Activated CD4-positive, alpha-beta T cell treated with anti-CD3 and anti-CD28 coated beads, Interleukin-2, amount 50 U/mL, for 16 hours (primary cell): ENCODE measurements at places on chromosomes 5 and 9.

DNA sequence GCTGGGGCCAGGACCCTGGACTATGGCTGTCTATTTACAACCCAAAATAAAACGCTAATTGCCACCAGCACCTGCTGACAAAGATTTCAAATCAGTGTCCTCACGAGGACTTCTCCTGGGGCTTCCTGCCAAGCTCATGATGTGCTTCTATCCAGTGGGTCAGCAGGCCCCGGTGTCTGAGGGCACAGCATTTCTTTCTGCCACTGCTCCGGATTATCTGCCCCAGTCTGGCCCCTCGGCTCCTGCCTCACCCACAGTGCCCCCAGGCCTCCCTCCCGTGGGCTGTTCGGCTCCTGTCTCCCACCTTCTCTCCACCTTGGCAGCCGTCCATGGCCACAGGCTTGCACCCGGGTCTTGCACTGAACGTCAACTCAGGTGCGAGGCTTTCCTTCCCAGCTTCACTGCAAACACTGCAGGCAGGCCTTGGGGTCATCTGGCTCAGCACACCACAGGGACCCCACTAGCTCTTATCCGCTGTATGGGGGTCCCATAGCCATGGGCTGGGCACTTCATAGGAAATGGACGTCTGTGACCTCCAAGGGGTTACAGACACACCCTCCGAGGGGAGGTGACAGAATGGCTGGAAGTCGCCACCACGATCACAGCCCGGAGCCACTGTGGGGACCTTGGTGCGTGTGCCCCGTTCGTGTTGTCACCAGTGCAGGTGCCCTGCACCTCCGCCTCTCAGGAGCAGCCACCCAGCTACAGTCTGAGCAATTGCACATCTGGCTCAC lies 43.8 kb upstream of the FCN1 start:
- DNase-seq, result no peak

- no peak for DNase-seq
Measured at GRCh38 chr5:129935626-129936025, 31.4 kb downstream of the CHSY3 start.

- DNase-seq, result no peak
Measured at GRCh38 chr5:87661784-87662566, 249.2 kb upstream of the CCNH start.

GRCh38 chr9:15612962-15613361 lies 60.1 kb downstream of the CCDC171 start:
- no peak for DNase-seq

- DNase-seq, result no peak
Measured at GRCh38 chr5:75072061-75072460, 19.7 kb upstream of the GCNT4 start.

DNA sequence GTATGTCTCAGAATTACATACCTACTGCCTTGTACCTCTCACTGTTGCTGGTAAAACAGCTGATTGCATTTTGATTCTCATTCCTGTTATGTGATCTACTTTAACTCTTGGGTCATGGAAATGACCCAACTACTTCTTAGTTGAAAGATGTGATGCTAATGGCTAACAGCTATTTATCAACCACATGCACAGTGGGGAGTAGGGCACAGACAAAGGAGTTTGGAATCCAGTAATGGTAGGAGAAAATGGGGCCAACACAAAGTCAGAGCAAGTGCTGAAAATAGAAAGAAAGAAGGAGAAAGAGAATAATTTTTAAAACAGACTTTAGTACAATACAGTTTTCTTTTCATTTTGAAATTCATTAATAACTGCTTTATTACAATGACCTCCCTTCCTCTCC lies 241.0 kb downstream of the PTPRD start:
- no peak for DNase-seq

GRCh38 chr5:95057615-95058014 lies 227.3 kb downstream of the MCTP1 start:
- DNase-seq, result no peak

GRCh38 chr5:83095957-83096539 lies 18.7 kb downstream of the XRCC4 start:
- DNase-seq, result no peak

GRCh38 chr9:126704892-126705766 lies 91.4 kb downstream of the LMX1B start:
- DNase-seq, result peak; percentile 86

GRCh38 chr5:96629774-96630173 lies 32.4 kb upstream of the CAST start:
- no peak for DNase-seq

- no peak for DNase-seq
Measured at GRCh38 chr5:125484742-125485641, 738.6 kb upstream of the ZNF608 start.

DNA sequence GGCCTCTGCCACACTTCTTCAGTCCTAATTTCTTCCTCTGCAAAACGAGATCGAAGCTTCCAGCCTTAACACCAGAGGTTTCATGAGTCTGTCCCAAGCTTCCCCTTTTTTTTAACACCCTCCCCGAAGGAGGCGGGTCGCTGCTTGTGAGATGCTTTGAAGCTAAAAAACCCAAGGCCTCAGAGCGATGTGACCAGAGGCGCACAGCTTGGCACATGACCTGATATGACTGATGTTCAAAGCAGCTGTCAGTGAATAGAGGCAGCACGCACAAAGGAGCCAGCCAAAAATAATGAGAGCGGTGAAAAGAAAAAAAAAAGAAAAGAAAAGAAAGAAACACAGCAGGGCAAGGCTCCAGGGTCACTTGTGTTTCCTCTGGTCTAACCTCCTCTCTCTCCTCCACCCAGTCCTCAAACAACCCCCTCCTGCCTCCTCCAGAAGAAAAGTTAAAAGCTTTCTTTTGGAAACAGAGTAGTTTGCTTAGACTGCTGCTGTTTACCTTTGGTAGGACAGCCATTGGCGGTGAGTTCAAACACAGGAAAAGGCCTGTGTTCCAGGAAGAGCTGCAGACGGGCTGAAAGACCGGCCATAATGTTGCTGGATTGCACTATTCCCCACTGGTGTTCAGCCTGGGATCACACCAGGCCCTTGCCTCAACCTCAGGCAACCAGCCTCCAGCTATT lies 10.9 kb upstream of the ZNF366 start:
- no peak for DNase-seq

GRCh38 chr5:34957321-34957720 lies 28.0 kb downstream of the DNAJC21 start:
- no peak for DNase-seq

DNA sequence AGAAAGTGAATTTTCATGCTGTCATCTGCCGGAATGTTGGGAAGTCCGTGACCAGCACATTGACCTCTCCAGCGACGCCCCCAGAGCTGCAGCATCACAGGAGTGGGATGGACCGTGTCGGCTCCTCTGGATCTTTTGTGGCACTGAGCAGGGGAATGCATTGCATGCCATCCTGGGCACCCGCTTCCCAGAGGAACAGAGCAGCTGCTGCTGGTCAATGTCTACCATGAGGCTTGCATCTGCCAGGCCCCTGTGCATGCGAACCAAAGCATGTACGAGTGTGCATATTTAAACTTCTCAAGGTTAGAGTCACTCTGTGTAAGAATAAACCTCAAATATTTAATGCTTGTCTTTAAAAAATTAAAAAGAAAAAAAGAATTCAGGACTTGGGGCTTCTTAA lies 414.8 kb downstream of the GADD45G start:
- DNase-seq, result no peak

- no peak for DNase-seq
Measured at GRCh38 chr9:134950386-134951210, 32.9 kb upstream of the FCN1 start.

- DNase-seq, result no peak
Measured at GRCh38 chr5:129445379-129445778, 14.7 kb upstream of the ADAMTS19 start.

- no peak for DNase-seq
Measured at GRCh38 chr9:14432666-14433350, 118.9 kb upstream of the NFIB start.

GRCh38 chr5:14330729-14331385 lies 187.7 kb downstream of the TRIO start:
- no peak for DNase-seq

DNA sequence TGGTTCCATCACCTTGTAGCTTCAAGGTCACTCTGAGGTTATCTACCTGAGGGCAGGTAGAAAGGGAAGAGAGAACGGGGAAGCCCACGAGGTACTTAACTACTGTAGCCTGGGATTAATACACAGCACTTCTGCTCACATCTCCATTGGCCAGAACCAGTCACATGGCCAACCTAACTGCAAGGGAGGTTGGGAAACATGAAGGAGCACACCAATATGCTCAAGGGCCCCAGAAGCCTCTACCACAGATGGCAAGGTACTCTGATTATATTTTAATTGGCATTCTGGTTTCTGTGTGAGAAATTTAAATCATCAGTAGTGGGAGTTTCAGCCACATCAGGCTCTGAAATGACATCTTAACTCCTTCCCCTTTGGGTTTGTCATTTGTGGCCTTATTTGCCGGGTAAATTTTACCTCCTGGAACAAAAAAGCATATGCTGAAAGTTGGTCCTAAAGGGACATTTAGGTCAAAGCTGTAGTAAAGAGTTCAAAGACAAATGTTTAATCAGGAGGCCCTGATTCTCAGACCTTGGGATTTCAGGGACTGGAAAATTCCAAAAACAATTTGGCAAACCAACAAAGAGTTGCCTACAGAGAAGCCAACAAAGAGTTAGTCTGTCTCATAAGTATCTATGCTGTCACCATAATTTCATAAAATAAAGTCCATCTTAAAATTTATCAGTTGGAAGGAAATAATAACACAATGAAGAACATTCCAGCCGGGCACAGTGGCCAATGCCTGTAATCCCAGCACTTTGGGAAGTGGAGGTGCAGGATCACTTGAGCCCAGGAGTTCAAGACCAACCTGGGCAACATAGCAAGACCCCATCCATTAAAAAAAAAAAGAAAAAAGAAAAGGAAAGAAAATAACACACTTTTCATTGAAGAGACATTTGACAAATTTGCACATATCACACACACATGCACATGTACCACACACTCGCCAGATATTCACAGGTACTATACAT lies 13.8 kb upstream of the MVB12B start:
- no peak for DNase-seq

GRCh38 chr5:149406203-149406978 lies 27.3 kb upstream of the IL17B start:
- no peak for DNase-seq

DNA sequence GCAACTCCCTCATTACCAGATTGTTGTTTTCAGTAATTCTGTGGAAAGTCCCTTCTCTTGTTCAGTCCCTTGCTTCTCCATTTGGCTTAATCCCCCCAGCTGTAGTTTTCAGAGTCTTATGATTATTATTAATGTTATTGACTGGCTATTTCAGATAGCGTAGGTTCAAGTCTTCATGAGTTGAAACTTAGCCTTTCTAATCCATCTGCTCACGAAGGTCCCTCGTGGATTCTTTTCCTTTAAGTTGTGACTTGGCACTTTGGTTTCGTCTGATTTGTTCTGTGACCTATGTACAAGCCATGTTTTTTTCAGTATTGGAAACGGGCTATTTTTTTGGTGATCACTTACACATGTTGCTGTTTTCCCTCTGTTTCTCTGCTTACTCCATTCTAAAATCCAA lies 260.3 kb downstream of the TMEM167A start:
- DNase-seq, result no peak

- peak; percentile 12 for DNase-seq
Measured at GRCh38 chr5:55096861-55097260, 5.6 kb upstream of the GZMA start.

- DNase-seq, result no peak
Measured at GRCh38 chr5:79436821-79437220, 77.1 kb downstream of the HOMER1 start.

DNA sequence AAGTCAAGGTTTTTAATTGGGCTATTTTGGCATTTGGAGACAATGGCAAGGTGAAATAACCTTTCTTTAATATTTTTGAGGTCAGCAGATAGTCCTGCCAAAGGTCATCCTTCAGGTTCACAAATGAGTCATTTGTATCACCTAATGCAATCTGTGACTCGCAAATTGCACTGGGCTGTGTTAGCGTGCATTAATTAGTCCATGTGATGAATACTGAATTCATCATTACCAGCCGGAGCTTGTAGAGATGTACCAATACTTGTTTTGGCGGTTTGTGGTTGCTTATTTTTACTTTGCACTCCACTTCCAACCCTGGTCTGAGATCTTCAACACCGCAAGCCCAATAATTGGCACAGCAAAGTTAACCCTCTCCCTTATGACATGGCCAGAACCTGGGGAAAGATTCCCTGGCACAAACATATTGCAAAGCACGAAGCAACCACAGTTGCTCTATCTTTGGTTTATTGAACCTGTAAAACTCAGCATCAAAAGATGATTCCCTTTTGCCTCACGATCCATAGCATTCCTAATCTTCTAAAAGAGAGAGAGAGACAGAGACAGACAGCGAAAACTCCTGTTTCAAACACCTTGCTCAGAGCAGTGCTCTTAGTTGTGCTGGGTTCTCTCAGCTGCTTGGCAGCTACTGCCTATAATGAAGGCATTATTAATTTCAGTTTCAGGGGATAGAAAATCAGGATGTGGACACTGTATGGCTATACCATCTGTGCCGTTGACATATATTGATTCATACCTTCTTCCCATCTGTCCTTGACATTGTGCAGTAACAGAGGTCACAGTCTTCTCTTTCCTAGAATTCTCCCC lies 178.1 kb downstream of the EBF1 start:
- DNase-seq, result no peak

DNA sequence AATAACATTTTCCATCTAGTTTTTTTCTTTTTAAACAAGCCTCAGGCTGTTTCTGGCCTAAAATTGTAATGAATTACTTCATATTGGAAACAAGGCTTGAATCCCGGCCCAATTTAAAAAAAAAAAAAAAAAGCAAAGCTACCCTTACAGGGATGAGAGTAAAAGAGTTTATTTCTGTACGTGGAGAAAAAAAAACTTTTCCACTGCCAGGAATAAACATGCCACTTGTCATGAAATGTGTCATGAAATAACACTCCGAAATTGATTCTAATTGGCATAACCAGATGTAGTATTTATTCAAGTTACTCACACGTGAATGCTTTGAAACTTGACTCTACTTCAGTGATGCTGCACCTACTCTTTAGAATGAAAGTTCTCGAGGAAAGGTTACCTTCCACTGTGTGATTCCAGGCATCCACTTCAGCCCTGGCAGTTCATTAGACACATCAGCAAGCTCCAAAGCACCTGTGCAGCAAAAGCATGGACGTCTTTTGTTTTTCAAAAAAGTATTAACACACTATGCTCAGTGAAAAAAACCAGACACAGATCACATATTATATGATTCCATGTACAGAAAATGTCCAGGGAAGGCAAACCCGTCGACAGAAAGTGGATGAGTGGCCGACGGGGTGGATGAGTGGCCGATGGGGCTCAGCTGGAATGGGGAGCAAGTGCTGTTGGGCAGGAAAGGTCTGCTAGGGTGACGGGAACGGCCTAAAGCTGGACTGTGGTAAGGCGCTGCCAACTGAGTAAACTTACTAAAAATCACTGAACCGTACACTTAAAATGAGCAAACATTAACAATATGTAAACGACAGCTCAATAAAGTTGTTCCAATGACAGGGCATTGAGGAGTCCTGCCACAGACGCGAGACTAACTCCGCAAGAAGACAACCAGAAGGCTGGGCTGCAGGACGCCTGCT lies 21.2 kb downstream of the NSUN2 start:
- DNase-seq, result no peak
